T follicular helper cell (primary cell): ENCODE measurements at places on chromosomes 4 and X.

DNA sequence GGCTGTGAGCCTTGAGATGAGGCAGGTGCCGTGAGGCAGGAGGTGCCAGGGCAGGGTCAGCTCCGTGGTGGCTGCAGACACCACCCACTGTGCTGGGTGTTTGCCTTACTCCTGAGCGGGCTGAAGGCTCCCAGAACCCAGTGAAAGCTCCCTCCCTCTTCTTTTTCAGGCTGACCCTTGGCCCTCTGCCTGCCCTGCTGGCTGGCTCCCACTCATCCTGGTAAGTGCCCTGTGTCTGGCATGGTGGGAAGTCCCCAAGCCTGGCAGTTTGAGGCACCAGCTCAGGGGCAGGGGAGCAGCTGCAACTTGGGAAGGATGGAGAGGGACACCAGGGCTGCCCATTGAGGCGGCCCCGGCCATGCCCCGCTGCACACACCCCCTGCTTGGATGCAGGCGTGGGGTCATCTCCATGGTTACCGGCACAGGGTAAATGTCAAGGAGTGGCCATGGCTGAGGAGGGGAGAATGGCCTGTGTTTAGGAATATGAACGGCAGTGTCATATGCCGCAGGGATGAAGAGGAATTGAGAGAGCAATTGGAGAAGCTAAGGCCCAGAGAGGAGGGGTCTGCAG is 16.8 kb downstream of the SH3BP2 start:
- no peak for DNase-seq

GRCh38 chr4:36772154-36772516 is 472.4 kb upstream of the NWD2 start:
- DNase-seq = no peak

GRCh38 chr4:30399476-30399875 is 320.7 kb upstream of the PCDH7 start:
- no peak for DNase-seq

- no peak for DNase-seq
Measured at GRCh38 chrX:3627594-3627993, 85.9 kb downstream of the PRKX start.

- DNase-seq = no peak
Measured at GRCh38 chrX:112759966-112760365, 80.2 kb upstream of the LHFPL1 start.

DNA sequence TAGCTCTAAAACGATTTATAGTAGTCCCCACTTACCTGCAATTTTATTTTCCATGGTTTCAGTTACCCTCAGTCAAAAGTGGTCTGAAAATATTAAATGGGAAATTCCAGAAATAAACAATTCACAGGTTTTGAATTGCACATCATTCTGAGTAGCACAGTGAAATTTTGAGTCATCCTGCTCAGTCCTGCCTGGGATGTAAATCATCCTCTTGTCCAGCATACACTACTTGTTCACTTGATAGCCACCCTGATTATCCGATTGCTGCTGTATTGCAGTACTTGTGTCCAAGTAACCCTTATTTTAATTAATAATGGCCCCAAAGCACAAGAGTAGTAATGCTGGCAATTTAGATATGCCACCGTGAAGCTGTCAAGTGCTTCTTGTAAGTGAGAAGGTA is 23.5 kb upstream of the BDH2 start:
- no peak for DNase-seq

DNA sequence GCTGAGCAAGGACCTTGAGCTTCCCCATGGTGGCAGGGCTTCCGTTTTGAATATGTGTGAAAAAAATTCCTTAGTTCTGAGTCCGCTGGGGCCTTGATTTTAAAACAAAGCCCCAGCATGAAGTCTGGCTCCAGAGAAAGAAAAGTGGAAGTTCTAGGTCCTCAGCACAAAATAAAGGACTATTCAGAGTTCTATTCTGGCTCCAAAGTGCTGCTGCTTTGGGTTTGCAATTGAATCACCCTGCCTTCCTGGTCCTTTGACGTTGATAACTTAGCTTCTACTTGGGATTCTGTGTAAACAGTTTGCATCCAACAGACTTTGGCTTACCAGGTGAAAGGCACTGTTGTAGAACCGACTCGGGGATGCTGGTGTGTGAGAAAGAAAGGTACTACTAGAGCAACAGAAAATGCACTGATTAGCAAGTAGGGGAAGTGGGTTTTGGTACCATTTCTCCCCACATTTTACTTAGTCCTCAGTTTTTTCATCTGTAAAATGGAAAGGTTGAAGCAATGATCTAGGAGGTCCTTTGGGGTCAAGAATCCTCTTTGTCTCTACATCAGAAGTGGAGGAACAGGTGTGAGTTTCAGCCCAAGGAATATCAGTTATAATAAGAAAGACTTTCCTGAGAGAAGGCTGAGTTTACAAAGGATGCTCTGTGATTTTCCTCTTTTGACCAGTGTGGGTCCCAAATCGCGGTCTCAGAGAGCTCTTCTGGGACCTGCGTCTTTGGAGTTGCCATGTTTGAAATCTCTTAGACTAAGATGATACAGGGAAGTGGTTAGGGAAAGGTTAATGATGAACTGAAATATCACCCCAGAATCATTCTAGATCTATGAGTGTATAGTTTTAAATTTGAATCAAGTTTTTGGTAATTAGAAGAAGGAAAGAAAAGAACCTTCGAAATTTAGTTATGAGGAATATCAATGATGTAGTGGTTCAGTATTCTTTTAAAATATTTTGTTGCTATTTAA is 28.2 kb downstream of the IGFBP7 start:
- no peak for DNase-seq

- no peak for DNase-seq
Measured at GRCh38 chr4:41052287-41052686, 162.1 kb downstream of the APBB2 start.

DNA sequence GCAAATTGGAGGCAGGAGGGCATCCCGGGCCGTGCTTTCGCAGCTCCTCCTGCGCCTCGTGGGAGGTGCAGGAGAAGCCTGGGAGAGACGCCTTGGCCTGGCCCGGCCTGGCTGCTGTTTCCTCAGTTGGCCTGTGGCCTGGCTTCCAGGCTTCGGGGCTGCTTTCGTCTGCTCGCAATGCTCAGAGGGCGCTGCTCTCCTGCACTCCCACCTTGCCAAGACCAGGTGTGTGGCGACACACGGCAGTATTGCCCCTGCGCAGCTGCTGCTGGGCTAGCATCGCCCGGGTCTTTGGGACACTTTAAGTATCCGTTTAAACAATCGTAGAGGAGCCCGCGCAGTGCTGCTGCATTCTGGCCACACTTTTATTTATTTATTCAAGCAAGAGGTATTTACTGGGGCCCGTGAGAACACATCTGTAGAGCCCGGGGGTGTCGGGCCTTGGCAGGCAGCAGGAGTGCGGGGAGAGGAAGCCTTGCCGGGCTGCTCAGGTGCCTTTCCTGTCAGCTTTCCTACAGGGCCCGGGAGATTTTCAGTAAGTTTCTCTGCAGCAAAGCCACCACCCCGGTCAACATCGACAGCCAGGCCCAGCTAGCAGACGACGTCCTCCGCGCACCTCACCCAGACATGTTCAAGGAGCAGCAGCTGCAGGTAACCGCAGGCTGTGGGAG is 26.2 kb upstream of the HGFAC start:
- no peak for DNase-seq

- DNase-seq = no peak
Measured at GRCh38 chr4:182339221-182339641, 96.0 kb downstream of the TENM3 start.

GRCh38 chrX:109704563-109704962 is 28.5 kb downstream of the ACSL4 start:
- DNase-seq = no peak

DNA sequence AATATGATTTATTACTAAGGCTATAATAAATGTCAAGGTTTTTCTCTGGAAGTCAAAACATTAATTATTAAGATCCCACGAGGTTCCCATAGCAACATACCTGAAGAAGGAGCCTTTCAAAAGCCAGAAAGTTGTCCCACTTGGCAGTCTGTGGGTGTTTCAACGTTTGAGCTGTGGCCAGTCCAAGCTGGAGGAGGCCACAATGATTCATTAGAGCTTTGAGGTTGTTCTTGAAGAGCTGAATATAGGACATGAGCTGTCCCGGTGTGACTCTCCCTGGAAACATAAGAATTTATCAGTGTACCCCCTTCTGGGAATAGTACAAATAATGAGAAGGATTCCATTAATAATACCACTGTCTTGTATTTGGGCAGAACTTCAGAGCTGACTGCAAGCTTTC is 92.1 kb downstream of the SCFD2 start:
- DNase-seq = no peak

GRCh38 chrX:7164174-7164573 is 16.2 kb upstream of the PUDP start:
- no peak for DNase-seq

DNA sequence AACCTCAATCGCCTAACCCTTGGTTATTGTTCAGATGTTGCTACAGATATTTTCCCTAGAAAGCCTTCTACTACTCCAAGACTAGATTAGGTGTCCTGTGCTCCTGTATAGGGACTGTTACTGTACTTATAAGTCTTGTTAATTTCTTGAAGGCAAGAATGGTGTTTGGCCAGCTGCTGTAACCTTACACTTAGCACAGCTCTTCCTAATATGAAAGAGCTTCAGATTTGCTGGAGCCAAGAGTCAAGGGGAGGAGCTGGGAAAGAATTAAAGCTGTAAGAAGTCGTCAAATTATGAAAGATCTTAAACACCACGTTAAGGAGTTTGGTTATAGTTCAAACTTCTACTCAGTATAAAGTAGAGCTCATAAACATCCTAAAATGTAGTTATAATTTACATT is 245.9 kb upstream of the TLL1 start:
- no peak for DNase-seq

GRCh38 chr4:5940470-5941203 is 47.8 kb upstream of the CRMP1 start:
- no peak for DNase-seq

- DNase-seq = no peak
Measured at GRCh38 chr4:110248100-110248499, 49.7 kb upstream of the ELOVL6 start.

- DNase-seq = no peak
Measured at GRCh38 chr4:23952258-23952657, 62.4 kb upstream of the PPARGC1A start.

GRCh38 chrX:9730752-9731151 is 34.9 kb downstream of the GPR143 start:
- DNase-seq = no peak

DNA sequence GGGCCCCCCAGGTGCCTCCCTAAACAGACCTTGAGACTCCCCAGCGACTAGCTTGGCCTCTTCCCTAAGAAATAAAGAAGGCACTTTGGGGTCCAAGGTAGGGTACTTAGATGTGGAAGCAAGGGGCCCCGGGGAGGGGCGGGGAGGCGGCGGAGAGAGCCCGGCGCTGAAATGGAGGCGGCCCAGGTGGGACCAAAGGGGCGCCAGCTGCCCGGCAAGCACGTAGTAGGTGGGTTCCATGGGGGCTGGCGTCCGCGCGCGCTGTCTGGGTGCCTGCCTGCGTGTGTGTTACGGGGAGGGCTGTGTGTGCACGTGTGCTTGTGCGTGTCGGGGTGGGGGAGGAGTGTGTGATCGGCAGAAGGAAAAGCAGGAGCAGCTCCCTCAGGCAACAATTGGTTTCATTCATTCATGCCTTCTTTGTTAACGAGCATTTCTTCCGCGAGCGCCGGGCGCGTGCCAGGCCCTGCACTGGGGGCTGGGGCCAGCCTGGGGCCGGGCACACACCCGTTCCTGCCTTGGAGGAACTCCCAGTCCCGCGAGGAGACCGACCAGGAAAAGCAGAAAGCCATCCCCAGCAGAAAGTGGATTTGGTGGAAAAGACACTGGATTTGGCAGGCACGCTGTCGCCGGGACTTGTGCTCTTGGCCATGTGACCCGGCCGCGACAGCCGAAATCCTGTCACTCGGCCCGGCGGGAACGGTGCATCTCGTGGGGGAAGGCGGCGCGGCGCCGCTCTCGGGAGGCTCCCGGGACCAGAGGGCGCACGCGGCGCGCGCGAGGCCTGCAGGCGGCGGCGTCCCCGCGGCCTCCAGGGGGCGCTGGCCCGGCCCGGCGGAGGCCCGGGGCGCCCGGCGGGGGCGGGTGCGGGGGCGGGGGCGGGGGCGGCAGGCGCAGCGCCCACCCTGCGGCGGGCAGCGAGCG is 3.3 kb upstream of the DUSP9 start:
- DNase-seq = no peak

GRCh38 chr4:147839663-147840062 is 107.8 kb downstream of the ARHGAP10 start:
- DNase-seq = no peak

- no peak for DNase-seq
Measured at GRCh38 chrX:39822133-39822748, 275.5 kb downstream of the BCOR start.

DNA sequence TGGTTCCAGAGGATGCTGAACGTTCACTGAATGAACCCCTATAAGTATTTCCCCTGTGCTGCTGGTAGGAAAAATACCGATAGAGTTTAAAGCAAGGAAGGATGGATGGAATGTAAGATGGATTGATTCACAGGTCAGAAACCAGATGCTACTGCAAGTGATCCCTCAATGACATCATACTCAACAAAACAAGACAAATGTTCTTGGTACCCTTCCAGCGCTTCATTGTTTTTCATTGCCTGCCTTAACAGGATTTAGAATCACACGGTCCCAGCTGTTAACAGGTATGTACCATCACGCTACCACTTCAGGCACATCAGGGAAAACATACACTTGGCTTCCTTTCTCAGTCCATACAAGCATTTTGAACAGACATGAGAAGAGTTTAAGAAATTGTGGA is 118.1 kb upstream of the TLR3 start:
- no peak for DNase-seq

DNA sequence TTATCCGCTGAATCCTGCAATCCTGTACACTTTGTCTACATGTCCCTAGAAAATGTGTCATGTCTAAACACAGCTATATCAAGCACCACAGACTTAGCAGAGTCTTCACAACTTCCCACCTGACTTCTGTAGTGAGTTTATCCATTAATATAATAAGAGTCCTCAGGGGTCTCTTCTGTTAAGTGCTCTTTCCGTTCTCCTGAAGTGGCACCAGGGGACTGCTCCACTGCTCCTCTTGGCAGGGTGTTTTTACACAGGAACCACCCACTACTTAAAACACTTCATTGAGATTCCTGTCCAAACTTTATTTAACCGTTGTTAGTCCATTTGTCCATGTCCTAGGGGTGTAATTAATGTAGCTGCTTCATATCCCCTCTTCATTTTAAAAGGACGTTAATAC is 1000.4 kb downstream of the STPG2 start:
- DNase-seq = no peak

GRCh38 chr4:178344096-178344495 is 901.9 kb upstream of the AGA start:
- no peak for DNase-seq

- peak; percentile 12 for DNase-seq
Measured at GRCh38 chrX:11766487-11766886, 8.4 kb downstream of the MSL3 start.

GRCh38 chr4:173218411-173219125 is 50.0 kb downstream of the GALNT7 start:
- DNase-seq = no peak

GRCh38 chr4:173507471-173508385 is 22.3 kb downstream of the HAND2 start:
- DNase-seq = no peak
